ENCODE measurements at places on chromosomes 3 and 15.
A peak's percentile ranks its signal among the peaks of the same experiment; 100 is the strongest.

- DNase-seq, result no peak
- H3K27me3 ChIP-seq, result no peaks in the 10 kb centered on the region
- no peaks in the 10 kb centered on the region for H3K36me3 ChIP-seq
- H3K4me1 ChIP-seq, result peaks cover 43% of the 10 kb centered on the region
Measured at GRCh38 chr3:112769286-112769978, 77.2 kb downstream of the CD200R1L start.

DNA sequence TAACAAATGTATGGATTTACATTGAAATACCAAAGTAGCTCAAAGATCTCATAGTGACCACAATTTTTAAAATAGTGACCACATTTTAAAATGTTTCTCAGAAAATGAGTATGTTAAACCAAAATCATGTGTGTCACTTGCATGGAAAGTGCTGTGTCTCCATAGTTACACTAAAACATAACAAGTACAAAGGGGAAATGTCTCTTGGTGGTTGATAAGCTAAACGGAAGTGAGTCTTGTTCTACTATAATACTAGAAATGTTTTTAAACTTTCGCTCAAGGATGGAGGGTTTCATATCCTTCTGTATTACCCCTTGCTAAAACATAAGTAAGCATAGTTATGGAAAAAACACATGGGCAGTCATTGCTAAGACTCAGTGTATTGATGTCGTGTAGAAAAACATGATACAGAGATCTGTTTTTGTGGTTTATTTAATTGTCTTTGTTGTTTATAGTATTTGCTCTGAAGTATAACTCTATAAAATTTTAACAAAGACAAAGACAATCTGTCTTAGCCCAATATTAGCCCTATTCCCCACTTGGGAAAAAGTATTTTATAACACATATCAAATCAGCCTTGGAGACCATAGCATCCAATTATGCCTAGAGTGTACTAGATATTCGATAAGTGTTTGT, 27.0 kb upstream of the DENND4A start:
- DNase-seq, result no peak
- no peaks in the 10 kb centered on the region for H3K27me3 ChIP-seq
- H3K36me3 ChIP-seq, result no peaks in the 10 kb centered on the region
- H3K4me1 ChIP-seq, result peaks cover 50% of the 10 kb centered on the region
- H3K27ac ChIP-seq, result peak overlapping the region; percentile 66

DNA sequence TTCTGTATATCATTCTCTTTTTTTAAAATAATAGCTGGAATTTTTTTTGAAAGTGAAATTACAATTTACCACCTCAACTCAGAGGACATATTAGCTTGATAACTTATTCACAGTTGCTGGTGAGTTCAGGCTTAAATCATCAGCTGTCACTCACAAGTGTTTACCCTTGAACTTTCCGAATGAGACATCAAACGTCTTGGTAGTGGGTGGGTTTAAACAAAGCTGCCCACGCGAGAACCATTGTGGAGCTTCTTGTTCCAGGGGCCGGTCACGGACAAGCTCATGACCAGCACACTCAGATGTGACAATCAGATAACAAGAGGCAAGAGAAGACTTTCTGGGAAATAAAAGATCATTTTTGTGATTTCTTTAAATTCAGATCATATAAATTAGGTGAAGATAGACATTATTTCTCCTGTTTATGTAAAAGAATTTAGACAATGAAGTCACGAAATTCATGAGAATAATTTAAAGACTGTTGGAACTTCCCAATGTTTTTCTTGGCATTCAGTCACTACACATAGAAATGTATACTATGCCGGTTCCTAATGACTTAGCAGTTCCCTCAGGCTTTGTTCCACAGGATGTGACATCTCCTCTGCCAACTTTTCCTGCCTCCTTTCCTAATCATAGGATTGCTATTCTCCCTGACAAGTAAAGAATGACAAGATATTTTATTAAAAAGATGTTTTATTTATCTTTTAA, 29.3 kb downstream of the BTD start:
- no peak overlapping the region for H3K4me3 ChIP-seq
- no peak for DNase-seq
- H3K4me1 ChIP-seq, result peaks cover 49% of the 10 kb centered on the region
- no peaks in the 10 kb centered on the region for H3K27me3 ChIP-seq

DNA sequence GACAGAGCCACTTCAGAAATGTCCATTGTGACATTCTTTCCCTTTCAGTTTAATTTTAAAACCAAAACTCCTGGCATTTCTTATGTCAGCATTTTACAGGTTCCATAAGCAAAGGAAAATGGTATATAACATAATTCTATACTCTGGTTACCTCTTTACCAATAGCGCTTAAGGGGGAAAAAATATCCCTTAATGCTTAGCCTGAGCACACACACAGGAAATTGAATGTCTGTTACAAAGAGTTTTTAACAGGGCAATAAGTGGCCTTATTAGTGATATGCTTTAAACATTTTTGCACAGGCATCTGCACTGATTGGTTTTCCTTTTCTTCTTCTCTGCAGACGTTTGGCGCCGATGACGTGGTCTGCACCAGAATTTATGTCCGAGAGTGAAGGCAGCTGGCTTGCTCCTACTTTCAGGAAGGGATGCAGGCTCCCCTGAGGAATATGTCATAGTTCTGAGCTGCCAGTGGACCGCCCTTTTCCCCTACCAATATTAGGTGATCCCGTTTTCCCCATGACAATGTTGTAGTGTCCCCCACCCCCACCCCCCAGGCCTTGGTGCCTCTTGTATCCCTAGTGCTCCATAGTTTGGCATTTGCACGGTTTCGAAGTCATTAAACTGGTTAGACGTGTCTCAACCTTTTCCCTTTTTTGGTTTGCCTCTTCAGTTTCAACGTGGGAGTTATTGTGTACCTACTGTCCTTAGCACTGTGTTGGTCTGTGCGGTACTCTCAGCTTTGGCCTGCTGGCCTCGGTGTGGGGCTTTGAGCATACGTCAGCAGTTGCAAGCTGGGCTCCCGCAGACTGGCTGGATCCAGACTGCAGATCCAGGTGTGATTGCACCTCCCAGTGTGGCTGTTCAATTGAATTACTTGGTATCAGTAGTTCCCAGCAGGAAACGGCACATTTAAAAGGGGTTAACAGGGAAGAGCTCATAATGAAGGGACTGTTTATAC, 7.7 kb downstream of the CRABP1 start:
- no peak overlapping the region for H3K27ac ChIP-seq
- DNase-seq, result no peak
- no peaks in the 10 kb centered on the region for H3K36me3 ChIP-seq
- no peak overlapping the region for H3K4me3 ChIP-seq
- no peaks in the 10 kb centered on the region for H3K4me1 ChIP-seq

- H3K27me3 ChIP-seq, result no peaks in the 10 kb centered on the region
- H3K36me3 ChIP-seq, result no peaks in the 10 kb centered on the region
- H3K4me1 ChIP-seq, result no peaks in the 10 kb centered on the region
- no peak overlapping the region for H3K27ac ChIP-seq
Measured at GRCh38 chr3:13505147-13506130, 25.3 kb downstream of the HDAC11 start.

GRCh38 chr15:38872732-38873131, 308.1 kb upstream of the RASGRP1 start:
- H3K27ac ChIP-seq, result no peak overlapping the region
- H3K4me1 ChIP-seq, result no peaks in the 10 kb centered on the region
- no peak for DNase-seq

DNA sequence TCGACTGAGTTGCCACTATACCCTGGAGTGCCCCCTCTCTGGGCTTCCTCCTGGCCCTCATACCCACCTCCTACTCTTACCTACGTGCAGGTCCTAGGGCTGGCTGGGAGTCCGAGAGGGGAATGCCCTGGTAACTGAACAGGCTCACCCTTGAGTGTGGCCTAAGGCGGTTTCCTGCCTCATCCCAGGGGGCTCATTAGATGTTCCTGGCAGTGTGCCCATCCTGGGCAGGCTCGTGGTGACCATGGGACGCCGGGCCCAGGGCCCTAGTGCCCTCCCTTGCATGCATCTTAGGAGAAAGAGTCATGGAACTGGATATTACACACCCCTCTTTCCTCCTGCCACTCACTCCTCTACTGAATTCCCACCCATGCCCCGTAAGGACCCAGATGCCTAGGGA, 2.8 kb downstream of the SEMA4B start:
- no peaks in the 10 kb centered on the region for H3K27me3 ChIP-seq
- no peak overlapping the region for H3K27ac ChIP-seq
- DNase-seq, result no peak
- H3K4me3 ChIP-seq, result no peak overlapping the region

DNA sequence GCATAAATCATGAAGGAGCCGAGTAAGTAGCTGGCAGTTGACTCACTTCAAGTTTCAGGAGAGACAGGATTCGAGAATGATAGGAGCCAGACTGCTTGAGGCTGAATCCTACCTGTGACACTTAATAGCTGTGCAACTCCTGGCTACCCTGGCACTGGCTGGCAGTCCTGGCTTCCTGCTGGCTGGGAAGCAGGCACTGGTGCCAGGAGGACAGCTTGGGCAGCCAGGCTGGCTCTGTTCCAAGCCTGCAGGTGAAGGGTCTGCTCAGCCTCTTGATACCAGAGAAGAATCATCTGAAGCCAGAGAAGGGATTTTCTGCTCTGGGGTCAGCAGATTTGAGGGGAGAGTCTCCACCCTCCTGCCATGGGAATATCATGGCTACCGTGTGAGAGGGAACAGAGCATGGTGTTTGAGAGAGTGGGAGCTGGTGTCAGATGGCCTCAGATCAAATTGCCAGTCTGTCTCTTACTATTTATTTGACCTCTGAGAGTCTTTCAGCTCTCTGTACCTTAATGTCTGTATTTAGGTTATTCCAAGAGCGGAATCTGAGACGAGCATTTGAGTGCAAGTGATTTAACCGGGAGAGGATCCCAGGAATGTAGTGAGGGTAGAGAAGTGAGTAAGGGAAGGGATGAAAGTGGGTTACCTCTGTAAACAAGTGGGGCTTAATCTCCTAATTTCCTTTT, 4.4 kb upstream of the XIRP1 start:
- H3K4me1 ChIP-seq, result peaks cover 23% of the 10 kb centered on the region
- no peak overlapping the region for H3K4me3 ChIP-seq
- peaks cover 1% of the 10 kb centered on the region for H3K27me3 ChIP-seq
- no peak for DNase-seq
- H3K27ac ChIP-seq, result no peak overlapping the region

DNA sequence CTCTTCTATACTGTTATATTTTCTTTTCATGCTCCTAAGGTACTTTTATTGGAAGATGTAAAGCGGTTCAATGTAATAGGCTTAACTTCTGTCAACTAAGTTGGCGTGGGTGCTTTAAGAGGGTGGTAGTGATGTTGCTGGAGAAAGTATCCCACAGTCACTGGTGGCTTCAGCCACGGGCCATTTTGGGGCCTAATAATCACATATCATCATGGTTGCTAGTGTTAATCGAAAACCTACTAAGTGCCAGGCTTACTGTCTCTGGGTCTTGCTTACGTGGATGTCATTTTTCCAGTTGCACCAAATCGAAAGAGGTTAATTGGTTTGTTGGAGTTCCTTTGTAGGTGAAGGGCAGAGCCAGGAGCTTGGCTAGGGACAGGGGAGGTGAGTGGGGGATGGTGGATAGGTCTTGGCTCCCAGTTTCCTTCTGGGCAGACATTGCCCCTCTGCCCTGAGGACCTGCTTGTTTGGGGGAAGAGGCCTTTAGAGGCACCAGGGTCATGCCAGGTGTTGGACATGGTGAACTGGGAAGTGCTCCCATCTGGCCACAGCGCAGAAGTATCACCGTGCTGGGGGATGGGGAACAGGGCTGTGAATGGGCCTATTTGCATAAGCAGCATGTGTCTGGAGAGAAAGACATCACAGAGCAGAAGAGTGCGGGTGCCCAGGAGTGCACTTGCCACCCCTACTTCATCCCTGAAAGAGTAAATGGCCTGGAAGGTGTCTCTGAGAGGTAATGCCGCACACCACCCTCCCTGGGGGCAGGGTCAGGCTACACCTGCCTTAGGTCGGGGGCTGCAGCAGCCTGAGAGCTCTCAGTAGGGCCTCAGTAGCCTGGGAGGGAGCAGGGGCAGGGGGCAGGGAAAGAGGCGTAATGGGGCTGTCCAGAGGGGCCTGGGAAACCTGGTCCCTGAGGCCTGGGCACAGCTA, 62.4 kb upstream of the POLG start:
- H3K27me3 ChIP-seq, result peaks cover 43% of the 10 kb centered on the region
- no peak for DNase-seq
- H3K4me1 ChIP-seq, result peaks cover 7% of the 10 kb centered on the region
- no peaks in the 10 kb centered on the region for H3K36me3 ChIP-seq
- no peak overlapping the region for H3K4me3 ChIP-seq
- H3K27ac ChIP-seq, result no peak overlapping the region

DNA sequence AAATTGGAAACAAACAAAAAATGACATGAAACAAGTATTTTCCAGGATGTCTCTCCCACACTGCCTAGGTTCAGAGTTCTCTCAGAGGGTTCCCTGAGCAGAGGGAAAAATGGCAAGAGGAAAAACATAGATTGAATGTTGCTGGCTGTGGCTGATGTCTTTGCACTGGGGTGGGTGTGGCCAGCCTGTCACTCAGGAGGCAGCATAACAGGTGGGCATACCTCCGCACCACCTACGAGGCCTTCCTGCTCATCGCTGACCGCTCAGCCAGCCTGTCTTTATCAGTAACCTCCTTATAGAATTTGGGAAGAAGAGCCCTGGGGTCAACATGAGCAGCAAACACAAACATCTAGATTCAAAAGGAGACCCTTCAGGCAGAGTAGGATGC, 216.6 kb upstream of the UMPS start:
- H3K36me3 ChIP-seq, result no peaks in the 10 kb centered on the region
- H3K4me3 ChIP-seq, result no peak overlapping the region
- H3K27me3 ChIP-seq, result peaks cover 8% of the 10 kb centered on the region
- H3K4me1 ChIP-seq, result no peaks in the 10 kb centered on the region
- H3K27ac ChIP-seq, result no peak overlapping the region
- no peak for DNase-seq

- H3K4me3 ChIP-seq, result no peak overlapping the region
- H3K27me3 ChIP-seq, result no peaks in the 10 kb centered on the region
- peaks cover 46% of the 10 kb centered on the region for H3K36me3 ChIP-seq
- H3K4me1 ChIP-seq, result peaks cover 41% of the 10 kb centered on the region
- H3K27ac ChIP-seq, result no peak overlapping the region
- no peak for DNase-seq
Measured at GRCh38 chr3:15744176-15744575, 53.6 kb downstream of the ANKRD28 start.

DNA sequence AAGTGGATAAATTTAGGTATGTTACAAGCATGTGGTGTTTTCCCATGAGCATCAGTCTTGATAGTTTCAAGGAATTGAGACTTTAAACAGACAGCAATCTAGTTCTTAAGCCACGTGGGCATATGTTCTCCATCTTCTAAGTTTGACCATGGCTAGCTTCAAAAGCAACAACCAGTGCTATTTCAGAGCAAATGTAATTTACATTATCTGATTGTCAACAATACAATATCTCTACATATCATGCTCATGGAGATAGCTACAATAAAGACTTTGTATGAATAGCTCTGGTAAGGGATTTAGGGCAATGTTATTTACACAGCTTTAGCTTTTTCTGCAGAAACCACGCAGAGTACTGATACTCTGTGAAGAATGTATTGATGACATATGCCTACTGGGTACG, 38.8 kb upstream of the PDZRN3 start:
- no peak for DNase-seq
- H3K27me3 ChIP-seq, result no peaks in the 10 kb centered on the region
- no peaks in the 10 kb centered on the region for H3K4me1 ChIP-seq
- no peaks in the 10 kb centered on the region for H3K36me3 ChIP-seq
- H3K4me3 ChIP-seq, result no peak overlapping the region

GRCh38 chr3:117990627-117991026, 1044.0 kb downstream of the IGSF11 start:
- DNase-seq, result no peak
- no peak overlapping the region for H3K4me3 ChIP-seq
- H3K36me3 ChIP-seq, result no peaks in the 10 kb centered on the region
- no peak overlapping the region for H3K27ac ChIP-seq
- H3K4me1 ChIP-seq, result no peaks in the 10 kb centered on the region
- no peaks in the 10 kb centered on the region for H3K27me3 ChIP-seq

- peaks cover 81% of the 10 kb centered on the region for H3K27me3 ChIP-seq
- H3K4me3 ChIP-seq, result no peak overlapping the region
- H3K4me1 ChIP-seq, result peaks cover 2% of the 10 kb centered on the region
- no peak for DNase-seq
Measured at GRCh38 chr3:181718369-181718768, 6.6 kb downstream of the SOX2 start.
